ENCODE measurements at places on chromosomes 2 and 18.

GRCh38 chr2:47631792-47632398 is 151.1 kb upstream of the MSH6 start:
- DNase-seq: no peak

- DNase-seq: no peak
Measured at GRCh38 chr2:179237209-179237946, 27.3 kb downstream of the SESTD1 start.

DNA sequence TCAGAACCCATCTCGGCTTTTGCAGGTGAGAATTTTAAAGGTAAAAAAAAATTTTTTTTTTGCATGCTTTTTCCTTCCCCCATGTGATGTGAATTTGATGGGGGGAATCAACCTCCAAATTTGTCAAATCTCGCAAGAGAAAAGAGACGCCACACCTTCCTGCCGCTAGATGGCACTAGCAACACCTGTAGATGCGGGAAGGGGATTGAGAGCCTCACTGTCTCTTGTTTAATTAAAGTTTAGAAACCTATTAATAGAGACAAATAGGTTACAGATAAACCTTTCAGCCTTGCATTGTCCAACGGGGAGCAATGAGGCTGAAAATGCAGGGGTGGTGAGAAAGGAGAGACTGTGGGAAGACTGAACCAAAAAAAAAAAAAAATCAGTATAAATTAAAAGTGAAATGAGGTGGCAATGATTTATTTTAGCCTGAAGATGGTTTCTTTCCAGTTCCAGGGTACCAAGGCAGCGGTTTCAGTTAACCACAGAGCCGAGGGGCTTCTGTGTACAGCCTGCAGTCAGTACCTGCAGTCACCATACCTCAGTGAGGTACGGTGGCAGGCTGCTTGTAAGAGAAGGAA is 84.6 kb downstream of the NRP2 start:
- DNase-seq: peak; percentile 48

DNA sequence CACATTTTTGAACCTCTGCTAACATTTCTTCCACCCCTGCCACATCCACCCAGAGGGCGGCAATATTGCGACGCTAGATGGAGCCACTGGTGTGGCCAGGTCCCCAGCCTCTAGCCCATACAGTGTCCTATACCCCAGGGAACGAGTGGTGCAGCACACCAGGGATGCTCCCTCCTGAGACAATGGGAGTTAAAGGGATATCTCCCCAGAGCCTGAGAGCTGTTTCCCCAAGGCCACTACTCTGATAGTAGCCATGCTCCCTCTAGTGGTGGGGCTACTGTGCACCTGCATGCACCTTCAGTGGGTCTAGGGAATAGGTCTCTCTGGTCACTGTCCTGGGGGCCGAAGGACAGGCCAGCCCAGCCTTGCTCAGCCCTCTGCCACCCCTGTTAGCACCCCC is 336.4 kb upstream of the FSHR start:
- DNase-seq: peak; percentile 4

GRCh38 chr2:47068981-47069627 is 86.0 kb downstream of the STPG4 start:
- no peak for DNase-seq

DNA sequence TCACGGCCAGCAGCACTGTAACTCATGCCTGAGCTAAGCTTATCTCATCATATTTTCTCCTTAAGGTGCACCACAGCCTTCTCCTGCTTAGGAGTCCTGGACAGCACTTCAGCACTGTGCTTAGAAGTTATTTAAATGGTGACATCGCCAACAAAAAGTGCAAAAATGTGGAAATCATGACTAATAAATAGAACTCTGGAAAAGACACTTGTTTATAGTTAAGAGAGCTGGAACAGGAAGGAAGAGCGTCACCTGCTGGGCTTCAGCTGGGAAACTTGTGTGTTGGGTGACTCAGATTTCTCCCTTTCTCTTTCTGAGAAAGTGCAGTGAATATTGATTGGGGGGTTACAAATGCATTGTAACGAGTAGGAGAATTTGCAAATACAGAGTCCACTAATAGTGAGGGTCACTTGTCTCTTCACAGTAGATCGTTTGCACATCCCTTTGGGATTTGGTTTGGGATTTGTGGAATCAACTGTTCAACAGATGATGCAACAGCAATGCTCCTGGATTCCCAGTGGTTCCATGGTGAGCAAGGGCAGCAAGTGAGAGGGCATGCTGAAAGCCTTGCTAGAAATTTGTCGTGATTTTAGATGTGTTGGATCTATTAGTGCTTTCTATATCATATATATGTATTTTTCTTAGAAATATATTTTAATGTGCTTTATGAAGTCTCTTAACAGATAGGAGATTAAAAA is 84.2 kb downstream of the DOK6 start:
- no peak for DNase-seq

DNA sequence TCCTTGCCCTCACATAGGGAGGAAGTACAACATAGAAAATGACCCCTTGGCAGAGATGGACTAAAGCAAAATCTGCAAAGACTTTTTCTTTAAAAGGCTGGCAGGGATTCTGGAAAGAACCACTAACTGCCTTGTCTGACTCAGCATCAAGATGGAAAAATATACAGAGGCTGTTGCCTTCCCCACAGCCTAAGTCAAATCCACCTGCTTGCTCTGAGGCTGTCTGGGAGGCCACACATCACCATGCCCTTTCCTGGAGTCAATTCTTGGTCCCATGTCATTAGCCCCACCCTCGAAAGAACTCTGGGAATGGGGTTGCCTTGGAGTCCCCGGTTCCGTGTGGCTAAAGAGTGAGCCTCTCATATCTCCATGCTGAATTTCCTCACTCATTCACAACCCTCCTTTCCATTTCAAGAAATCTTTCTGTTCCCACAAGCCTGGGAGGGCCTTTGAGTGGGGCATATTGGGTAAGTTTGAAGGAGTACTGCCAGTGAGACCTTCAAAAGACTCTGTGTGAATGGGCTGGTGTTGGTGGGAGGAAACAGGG is 39.4 kb downstream of the BMP10 start:
- DNase-seq: no peak

DNA sequence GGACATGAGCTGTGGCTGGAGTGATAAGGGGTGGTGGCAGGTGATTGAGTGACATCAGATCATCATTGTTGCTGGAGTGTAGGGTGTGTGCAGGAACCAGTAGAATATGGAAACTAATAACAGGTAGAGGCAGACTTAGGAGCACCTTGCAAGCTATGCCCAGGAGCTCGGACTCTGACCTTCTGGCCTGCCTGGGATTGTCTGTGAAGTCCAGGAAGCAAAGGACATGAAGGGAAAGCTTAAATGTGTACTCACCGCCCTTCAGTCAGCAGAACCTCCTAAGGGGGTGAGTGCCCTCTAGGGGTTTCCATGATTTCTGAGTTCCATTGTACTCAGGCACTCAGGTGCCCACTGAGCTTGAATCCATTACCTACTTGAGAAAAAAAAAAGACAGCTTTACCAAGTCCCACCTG is 104.2 kb downstream of the CRIM1 start:
- no peak for DNase-seq

GRCh38 chr2:68857202-68857845 is 13.9 kb downstream of the BMP10 start:
- no peak for DNase-seq

GRCh38 chr2:5285061-5285460 is 407.1 kb upstream of the SOX11 start:
- no peak for DNase-seq

DNA sequence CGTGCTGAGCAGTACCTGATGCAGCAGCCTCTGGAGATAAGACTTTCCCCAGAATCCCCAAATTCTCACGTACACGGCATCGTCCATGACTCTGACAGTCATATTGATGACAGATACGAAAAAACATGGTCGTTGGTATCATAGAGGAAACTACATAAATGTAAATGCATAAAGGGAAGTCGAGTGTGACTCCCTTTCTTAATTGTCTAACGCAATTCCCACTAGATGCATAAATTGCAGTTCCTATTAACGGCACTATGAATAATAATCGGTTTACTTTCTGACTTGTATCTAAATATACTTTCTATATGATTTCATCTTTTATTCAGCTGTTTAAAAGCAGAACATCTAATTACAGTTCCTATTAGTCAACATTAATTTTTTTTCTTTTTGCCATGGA is 322.6 kb upstream of the REV1 start:
- DNase-seq: no peak

DNA sequence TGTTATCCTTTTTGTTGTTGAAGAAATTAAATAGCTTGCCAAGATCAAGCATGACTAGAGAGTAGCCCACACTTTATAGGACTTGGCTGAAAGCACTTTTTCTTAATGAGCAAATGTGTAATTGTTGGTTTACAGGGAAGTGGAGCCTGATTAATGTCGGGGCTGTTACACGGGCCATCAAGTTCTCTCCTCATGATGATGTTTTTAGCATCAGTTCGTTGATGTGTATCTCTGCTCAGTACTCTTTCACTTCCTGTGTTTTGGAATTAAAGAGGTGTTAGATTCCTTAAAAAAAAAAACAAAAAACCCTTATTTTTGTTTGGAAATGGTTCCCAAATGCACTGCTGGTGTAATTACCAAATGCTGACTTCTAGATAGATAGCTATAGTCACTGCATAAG is 114.2 kb downstream of the PTPRM start:
- DNase-seq: no peak

- no peak for DNase-seq
Measured at GRCh38 chr2:43905871-43906270, 67.1 kb downstream of the ABCG8 start.

GRCh38 chr2:197952540-197953202 is 148.3 kb downstream of the PLCL1 start:
- DNase-seq: peak; percentile 3

DNA sequence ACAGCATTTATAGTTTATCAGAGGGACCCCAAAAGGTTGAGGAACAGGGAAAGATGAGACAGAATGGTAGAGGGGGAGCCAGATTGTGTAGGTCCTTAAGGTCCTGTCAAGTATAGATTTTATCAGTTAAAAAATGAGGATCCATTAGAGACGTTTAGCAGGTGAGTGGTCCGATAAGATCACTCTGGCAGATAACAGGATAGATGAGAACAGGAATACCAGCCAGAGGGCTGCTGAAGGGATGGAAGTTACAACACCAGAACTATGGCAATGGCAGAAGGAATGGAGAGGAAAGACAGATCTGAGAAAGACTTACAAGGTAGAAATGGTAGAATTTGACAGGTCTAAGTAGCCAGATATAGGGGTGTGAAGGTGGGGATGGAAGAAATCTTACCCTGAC is 141.7 kb downstream of the CDH20 start:
- DNase-seq: no peak

DNA sequence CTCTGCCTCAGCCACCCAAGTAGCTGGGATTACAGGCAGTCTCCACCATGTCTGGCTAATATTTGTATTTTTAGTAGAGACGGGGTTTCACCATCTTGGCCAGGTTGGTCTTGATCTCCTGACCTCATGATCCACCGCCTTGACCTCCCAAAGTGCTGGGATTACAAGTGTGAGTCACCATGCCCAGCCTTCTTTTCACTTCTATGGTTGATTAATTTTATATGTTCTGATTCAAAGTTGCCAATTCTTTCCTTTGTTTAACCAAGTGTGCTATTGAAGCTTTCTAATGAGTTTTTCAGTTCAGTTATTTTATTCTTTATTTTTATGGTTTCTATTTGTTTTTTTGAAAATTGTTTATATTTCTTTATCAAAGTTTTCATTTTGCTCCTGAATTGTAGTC is 133.1 kb upstream of the KCNJ3 start:
- no peak for DNase-seq

- no peak for DNase-seq
Measured at GRCh38 chr2:237858294-237859081, 935 bp upstream of the RAMP1 start.

GRCh38 chr2:62467100-62467474 is 38.9 kb downstream of the TMEM17 start:
- no peak for DNase-seq

- no peak for DNase-seq
Measured at GRCh38 chr18:248053-248452, 19.8 kb downstream of the THOC1 start.

GRCh38 chr2:232511336-232511890 is 8.8 kb upstream of the PRSS56 start:
- no peak for DNase-seq

GRCh38 chr2:42928161-42928691 is 135.8 kb upstream of the HAAO start:
- no peak for DNase-seq

GRCh38 chr2:148896136-148896535 is 21.1 kb downstream of the KIF5C start:
- no peak for DNase-seq

DNA sequence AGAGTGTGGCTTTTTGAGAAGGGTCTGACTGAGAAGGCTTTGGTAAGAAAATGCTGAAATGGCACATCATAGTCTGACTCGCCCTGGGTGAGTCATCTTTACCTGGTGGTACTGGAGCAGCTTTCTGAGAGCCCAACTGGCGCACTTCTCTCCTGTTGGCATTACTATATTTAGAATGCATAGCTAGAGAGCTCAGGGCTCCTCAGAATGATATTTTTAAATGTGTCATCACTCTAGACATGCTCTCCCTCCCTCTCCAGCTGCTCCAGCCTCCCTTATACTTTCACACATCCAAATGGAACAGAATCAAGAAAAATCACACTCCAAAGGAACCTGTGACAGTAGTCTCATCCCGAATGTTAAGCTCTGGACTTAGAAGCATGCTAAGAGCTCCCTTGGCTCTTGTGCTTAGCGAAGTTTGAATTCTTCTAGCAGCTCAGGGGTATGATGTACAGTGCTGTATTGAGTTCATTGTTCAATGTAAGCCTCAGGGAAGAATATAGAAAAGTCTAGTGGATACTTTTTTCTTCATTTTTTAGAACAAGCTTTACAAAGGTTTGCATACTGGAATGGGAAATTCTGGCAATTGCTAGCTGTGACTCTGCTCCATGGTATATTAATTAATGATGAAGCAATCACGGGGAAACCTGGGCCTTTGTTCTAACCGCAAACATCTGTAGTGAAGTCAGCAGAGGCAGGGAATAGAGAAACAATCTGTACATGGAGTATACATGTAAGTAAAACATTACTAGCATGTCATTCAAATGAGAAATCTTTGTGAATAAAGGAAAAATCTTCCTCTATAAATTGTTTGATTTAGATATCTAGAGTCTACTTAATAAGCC is 751.2 kb upstream of the NRXN1 start:
- no peak for DNase-seq

DNA sequence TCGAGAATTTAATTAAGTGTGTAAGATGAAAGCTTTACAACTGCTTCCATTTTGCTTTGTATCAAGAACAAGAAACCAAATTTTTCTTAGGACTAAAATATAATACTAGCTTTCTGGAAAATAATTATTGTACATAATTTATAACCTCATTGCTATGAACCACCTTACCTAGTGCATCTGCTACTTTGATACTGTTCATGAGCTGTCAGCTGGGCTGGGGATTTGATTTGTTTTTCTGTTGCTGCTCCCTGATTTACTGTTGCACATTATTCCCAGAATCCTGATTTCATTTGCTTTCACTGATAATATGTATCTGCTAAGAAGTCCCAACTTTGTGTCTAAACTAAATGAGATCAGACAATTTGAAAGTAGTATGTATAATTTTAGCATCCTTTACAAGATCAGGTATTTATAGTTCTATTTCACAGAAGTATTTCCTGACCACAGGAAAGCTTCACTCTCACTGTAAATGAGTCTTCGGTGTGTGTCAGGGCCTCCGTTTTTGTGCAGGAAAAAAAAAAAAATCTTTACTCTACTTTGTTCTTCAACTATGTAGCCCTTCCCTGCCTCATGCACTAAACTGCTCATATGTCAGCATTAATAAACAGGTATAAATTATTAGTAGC is 105.6 kb upstream of the CCDC150 start:
- DNase-seq: no peak

Data from stimulated activated CD4-positive, alpha-beta T cell treated with anti-CD3 and anti-CD28 coated beads, Interleukin-2, amount 100 ng/mL, for 48 hours (primary cell).